Right atrium auricular region (tissue), 2 donors: ENCODE measurements at places on chromosomes 5 and 9.

DNA sequence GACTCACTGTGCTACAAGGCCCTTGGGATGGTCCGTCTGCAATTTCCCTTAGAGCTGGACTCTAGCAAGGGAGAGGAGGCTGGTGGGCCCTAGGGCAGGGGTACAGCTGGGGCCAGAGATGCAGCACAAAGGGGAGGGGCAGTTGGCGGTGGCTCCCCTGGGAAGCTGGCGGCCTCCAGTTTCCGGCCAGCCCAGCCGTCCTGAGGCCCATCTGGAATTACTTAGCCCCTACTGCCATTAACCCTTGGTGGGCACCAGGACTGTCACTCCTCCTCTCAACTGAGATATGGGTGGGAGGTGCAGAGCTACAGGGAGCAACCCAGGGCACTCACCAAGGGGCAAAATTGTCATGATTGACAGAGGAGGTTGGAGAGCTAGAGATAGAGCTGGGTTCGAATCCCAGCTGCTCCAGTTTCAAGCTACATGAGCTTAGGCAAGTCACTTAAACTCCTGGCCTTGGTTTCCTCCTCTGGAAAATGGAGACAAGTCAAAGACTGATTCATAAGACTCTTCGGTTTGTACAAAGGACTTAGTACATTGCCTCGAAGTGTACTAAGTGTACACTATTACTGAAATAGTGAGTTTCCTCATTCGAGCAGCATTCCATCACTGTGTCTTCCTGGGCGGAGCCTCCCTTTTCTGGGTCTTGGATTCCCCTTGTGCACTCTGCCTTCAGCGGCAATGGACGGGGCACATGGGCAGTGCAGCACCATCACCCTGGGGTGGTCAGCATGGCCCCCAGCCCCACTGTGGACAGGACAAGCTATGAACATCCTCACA lies 2.7 kb upstream of the PDGFRB start:
- DNase-seq, result no peak

GRCh38 chr5:92081958-92082712 lies 699.0 kb upstream of the ARRDC3 start:
- DNase-seq, result no peak

DNA sequence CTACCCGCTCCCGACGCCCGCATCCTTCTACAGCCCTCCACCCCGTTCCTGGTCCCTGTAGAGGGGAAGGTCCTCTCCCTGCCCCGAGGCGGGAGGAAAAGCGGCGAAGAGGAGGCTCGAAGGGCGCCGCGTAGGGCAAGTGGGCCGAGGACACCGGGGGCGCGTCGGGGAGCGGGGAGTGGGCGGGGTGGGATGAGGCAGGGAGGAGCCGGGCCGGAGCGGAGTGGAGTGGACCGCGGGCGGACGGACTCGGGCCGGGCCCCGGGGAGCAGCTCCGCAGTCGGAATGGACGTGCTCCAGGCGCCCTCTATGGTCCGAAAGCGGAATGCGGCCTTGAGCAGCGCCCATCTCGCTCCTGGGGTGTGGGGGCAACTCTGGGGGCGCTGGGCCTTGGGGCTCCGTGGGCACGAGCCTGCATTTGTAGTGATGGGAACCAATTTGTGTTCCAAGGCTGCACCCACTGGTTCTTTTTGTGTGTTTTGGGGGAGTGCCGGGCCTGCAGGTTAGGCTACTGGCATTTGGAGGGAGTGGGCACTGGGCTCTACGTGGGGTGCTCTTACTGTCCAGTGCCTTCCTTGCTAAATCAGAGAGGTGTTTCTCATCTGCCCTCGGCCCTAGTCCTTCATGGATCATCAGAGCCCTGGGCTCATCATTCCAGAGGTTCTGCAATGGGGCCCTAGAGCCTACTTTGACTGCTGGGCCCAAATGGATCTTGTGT lies 7.3 kb downstream of the IRX1 start:
- no peak for DNase-seq

DNA sequence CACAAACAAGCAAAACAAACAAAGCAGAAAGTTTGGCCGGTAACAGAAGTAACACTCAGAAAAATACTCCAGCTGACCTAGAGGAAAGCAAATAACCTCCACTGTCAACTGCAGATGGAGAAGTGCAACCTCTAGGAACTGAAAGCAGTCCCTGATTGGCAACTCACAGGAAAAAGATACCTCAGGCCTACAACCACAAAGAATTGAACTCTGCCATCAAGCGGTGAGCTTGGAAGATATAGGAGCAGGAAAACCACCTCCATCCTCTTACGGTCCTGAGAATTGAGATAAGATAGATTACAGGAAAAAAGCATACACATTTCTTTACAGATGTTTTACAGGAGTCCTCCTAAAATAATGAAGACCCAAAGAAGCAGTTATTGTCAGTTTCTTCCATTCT lies 184.5 kb downstream of the PDZD2 start:
- no peak for DNase-seq

DNA sequence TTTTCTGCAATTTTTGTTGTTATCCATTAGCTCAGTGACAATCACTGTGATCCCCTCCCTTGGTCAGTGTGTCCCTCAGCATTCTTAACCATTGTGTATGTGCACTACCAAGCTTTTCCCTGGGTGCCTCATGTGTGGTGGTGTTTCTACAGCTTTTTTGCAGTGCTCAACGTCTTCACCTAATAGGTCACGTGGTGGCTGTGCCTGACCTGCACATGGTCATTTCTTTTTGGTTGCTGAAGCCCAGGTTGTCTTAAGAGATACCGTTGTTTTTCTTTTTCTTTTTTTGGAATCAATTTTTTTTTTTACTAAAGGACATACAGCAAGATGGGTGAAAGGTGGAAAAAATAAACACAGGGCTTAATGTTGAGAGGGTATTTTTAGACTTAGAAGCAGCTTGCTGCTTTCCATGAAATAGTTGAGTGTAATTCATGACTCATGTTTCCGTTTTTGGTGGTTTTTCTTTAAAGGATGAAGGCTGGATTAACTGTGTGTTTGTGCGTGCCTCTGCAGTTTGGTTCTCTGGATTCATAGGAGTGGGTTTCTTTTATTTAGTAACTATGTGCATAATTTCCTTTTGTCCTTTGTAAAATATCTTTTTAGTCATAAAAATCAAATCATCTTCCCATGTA lies 22.2 kb downstream of the SH3GL2 start:
- DNase-seq, result no peak

GRCh38 chr5:142590451-142591231 lies 95.2 kb downstream of the FGF1 start:
- DNase-seq, result no peak

DNA sequence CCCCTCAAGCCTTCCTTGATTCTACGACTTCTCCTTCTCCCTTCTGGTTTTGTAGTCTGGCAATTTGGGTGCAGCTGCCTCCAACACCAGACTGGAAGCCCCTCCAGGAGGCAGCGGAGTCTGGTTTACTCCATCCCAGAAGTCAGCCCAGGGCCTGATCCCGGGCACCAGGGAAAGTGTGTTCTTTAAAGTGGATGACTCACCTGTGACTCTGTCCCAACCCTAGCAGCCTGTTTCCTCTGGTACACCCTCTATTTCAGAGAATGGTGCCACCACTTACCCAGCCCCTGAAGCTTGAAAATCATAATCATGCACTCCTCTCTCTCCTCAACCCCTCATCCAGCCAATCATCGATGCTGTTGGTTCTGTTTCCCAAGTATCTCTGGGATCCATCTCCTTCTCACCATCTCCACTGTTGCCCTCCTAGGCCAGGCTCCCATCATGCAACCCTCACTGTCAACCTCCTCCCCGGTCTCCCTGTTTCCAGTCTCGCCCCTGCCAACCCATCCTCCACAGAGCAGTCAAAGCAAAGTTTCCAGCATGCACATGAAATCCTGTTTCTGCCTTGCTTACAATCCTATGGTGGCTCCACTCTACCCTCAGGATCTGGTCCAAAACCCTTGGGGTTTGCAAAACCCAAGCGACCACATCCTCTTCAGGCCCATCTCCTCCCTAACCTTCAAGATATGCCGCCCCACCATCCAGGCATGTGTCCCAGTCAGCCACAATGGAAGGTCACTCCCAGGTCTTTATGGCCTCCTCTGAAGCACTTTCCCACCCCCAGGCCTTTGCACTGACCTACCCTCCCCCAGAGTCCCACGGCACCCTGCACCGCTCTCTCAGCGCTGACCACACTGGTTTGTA lies 10.5 kb downstream of the LHX6 start:
- DNase-seq, result no peak

GRCh38 chr9:115615821-115616665 lies 498.1 kb upstream of the TNC start:
- DNase-seq, result no peak

GRCh38 chr5:160296496-160296895 lies 15.9 kb downstream of the CCNJL start:
- no peak for DNase-seq

DNA sequence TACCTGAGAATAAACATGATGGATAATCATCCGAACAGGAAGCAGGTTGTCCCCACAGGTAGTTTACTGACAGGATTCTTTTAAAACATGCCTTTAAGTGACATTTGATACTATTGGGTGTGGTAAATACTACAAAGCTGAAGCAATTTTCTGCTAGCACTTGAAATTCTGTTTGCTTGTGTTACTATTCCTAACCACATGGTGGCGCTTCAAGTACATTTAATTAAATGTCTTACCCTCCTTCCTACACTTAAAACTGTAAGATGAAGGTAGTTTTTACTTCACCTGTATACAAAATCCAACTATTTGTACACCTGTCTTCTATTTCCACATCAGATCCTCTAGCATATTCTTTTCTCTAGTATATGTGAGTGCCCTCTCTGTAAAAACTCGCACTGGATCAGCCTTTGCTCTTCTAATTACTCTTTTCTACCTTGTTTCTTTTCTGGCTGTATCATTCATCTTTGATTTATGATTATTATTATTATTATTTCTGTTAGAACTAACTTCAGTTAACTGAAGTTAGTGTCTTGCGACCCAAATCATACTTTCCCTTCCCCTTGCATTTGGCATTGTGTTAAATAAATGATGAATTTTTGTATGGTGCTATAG lies 18.4 kb downstream of the SLC25A46 start:
- no peak for DNase-seq

DNA sequence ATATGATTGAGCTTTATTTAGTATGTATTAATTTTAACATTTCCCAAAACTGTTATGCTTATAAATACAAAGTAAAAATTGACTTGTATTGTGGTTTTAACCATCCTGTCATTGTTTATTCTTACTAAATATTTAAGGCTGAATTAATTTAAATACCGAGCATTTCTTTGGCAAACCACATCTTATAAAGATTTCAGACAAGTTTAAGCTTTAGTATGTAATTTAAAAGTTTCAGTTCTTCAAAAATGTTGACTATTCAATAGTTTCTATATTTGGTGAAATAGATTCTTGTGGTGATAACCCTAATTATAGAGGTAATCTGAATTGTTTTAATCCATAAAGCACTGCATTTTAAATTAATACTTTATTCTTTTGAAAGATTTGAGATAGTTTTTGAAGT lies 65.5 kb downstream of the CCNH start:
- no peak for DNase-seq

- no peak for DNase-seq
Observed at GRCh38 chr5:62011089-62011664, 294.8 kb upstream of the KIF2A start.
